ENCODE measurements at places on chromosomes 3 and 15.

- DNase-seq: peak; percentile 60
These were observed 12.0 kb downstream of the PIERCE2 start for GRCh38 chr15:55420171-55420866.

DNA sequence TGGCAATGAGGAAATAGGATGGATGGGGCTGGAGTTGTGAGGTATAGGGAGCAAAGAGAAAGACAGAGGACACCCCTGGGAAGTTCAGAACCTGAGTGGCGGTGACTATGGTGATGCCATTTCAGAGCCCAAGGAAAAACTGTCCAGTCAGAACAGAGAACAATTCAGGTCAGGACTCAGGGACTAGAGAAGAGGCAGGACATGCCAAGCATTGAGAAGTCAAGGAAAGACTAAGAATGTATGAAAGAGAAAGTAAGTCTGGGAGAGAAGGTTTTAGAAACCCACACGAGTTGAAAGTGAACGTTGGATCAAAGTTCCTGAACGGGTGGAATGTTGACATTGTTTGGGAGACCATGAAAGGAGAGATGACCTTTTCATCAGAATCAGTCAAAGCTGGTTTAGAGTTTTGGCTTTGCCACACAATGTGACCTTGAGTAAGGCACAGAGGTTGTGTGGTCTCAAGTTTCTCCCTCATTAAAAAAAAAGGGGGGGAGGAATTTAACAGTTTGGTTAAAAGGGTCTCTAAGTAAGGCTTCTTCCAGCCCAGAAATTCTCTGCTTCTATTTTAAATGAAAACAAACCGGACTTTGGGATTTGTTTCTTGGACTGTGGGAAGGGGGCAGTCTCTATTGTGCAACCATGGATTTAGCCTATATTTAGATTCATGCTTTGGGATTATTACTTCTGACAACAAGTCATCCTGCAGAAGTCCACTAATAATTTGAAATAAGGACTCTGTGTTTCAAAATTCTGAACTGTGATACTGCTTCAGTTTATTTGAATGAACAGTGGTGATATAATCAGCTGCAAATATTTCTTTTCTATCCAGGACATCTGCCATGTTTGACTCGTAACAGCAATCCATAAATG is 315.9 kb upstream of the TBL1XR1 start:
- no peak for DNase-seq

DNA sequence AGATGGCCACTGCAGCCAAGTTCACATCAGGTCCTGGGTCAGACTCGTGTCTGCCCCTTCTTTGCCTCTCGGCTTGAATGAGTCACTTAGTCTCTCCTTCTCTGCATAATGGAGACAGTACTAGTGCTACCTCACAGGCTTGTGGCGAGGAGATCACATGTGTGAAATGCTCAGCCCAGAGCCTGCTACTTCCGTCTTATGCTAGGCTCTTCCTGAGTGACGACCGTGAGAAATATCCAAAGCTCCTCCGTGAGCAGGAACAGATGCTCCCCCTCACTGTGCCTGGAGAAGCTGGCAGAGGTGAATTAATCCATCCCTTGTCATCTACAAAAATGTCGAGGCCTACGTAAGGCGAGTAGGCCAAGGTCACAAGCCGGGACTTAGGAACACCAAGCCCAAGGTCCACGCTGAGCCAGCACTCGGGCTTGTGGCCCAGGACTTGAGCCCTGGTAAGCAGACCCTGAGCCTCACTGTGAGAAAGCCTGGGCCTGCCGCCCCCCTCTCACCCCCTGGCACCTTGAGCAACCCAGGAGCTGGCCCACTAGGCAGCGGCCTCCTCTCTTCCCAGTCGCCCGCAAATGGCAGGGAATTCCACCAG is 17.9 kb downstream of the PAK6 start:
- peak; percentile 63 for DNase-seq

DNA sequence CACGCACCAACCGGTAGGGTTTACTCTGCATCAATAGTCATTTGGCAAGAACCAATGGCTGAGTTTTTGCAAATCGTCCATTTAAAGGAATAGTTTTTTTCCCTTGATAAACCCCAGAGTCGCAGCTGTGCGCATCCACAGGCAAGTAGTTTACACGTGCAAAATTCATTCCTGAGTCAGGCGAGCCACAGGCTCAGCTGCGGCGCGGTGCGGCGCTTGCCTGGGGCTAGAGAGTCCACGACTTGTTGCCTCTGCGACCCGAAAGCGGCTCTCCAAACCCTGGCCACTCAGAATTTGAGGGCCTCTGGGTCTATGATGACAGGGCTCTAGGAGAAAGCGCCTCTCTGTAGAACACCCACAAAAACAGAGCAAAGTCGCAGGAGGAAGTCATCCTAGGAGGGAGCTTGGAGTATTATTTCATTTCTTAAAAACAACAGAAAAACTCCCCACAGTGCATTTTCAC is 36.7 kb downstream of the ZIC4 start:
- no peak for DNase-seq

DNA sequence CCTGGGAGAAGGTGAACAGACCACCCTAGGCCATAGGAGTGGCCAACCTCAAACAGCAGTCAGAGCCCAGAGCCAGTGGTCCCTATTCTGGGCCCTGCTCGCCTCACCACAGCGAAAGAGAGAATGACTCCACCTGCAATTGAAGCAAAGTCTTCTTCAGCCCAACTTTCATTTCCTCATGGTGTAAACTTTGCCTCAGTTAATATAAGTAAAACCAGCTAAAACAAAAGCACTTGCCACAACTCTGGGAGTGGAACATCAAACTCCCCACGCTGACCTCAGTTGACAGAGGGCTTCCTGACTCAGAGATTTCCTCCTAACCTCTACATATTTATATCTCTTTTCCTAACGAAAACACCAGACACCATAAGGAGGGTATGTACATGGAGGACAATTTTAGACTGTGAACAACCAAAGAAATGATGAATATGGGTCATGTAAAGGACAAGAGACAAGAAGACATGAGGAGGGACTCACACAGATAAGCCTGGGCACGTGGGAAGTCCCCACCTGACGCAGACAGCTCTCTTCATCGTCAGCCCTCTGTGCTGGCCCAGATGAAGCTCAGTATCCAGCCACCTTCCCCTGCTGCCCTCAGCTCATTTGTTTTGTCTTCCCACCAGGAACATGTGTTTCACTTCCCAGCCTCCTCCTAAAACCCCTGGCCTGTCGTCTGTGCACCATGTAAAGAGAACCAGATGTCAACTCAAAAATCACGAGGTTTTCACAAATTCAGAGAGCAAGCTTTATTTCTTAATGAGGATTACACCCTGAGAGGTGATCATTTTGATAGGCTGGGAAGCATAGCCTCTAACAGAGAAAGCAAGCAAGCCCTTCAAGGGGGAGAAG is 140.9 kb downstream of the KCNMB2 start:
- DNase-seq: no peak

DNA sequence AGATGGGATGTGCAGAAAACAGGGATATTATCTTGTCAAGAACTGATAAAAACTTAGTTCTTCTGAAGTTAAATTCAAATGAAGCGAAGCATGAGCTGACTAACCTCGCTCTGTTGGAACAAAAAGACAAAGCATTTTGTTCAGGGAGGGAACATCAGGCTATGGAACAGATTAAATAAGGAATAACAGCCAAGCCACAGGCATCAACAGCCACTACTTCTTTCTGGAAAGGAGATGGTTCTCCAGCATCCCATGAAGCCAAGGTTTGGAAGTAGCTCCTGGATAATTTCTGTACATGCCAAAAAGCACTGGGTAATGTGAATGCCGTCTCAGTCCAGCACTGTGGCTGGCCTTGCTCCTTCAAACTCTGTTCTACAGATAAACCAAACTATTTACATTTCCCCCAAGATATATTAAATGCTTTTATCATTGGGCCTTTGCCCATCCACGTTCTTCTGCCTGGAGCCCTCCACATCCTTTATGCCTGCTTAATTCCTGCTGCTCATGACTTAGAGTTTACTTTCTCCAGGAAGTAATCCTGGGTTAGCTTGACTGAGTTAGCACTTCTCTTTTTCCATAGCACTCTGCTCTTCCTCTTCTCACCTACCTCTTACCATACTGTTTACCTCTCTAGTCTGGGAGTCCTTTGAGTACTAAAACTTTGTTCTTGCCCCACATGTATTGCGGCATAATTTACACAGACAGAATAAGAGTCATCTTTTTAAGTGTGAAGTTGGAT is 232.0 kb downstream of the CLSTN2 start:
- no peak for DNase-seq

DNA sequence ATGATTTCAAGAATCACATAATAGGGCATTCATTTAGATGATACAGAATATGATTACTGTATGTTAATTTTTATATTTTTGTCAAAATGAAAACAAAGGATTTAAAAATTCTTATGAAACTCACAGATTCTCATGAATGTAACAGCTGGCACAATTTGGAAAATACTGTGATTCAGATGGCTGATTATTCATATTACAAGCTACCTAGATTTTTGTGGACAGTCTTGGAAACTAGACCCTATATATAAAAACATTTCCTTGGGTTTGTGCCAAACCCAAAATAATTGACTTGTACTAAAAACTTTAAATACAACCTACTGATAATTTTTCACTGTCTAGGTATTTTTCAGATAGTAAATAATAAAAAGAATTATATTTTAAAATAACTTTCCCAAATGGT is 26.2 kb downstream of the ZBED2 start:
- peak; percentile 5 for DNase-seq

DNA sequence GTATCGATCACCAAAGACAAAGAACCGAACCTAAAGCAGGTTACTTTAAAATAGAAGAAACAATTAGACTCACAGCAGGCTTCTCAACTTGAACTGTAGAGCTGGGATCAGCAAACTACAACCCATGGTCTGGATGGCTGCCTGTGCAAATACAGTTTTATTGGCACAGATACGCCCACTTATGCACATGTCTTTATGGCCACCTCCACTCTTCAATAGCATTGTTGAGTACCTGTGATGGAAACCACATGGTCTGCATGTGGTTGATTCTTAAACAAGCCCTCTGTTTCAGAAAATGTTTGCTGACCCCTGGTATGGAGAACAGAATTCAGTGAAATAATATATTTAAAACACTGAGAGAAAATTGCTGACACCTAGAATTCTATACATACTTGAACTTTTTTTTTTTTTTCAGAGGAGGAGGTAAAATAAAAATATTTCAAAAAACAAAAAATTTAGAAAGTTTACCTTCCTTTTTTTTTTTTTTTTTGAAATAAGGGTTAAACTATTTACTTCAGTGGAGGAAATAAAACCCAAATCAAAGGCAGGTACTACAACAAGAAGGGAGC is 263.8 kb upstream of the ATP10A start:
- DNase-seq: no peak

DNA sequence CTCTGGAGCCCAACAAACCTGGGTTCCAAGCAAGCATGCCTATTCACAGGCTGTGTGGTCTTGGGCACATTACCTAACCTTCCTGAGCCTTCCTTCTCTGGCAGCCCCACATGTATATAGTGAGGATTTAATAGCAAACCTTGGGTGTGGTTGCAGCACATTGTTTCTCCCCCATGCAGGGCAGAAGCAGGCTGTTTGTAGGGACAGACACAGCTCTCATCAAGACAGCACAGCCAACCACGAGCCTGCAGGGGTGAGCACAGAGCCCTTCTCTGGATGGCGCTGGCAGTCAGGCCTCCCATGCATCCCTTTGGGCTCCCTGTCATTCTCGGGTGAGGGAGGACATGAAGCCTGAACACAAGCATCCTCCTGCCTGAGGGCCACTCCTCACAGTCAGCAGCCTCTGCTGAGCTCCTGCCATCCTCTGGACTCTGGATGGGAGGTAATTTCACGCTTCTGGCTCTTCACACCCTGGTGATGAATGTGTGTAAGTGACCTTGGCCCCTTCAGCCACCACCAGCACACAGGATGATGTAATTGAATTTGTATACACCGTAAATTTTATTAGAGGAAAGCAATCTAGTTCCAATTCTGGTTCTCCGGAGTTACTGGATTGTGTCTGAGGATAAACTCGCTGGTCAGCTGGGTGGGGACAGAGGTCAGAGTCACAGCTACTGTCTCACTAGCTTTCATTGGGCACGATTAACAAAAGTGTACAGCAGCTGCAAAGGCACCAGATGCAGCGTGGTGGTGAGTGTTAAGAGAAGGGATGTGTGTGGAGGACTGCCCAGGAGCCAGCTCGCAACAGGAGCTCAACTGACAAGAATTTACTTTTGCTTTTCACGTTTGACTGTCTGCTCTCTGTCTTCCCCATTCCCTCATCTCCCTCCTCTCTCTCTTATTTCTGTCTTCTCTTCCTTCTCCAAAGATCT is 118.1 kb downstream of the CLSTN2 start:
- peak; percentile 32 for DNase-seq

DNA sequence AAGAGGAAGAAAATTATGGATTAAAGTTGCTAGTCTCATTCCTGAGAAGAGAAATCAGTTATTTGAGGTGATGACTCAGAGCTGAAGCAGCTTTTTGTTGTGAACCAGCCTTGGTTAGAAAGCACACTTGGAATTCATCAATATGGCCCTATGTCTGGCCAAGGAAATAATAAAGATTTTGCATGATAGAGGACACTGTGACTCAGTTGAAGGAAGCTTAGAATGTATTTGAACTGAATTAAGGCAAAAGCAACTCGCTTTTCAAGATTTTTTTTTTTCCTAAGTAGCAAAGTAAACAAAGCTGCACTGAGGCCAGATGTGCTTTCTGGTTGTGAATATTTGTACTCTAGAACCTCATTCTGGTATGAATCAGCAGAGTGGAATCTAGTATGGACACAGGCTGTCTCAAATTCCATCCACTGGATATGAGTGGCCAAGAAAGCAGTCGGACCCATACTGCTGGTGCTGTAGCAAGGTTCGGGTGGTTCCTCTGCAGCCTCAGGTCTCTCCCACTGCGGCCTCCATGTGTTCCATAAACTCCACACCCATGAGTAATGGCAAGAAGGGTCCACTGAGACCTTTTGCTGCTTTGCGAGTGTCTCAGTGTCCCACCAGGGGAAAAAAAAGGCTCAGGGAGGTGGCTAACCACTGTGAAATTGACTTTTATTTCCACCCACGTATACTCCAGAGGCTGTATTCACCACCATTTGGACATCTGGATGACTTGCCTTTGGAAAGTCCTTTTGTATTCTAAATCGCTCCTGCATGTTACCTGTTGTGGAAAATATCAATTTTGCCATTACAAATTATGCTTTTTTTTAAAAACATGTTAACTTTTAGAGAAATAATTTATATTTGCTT is 53.1 kb downstream of the TGFBR2 start:
- DNase-seq: no peak

Measured in NCI-H524 (cell line).